ENCODE measurements at places on chromosomes 1 and 21.

DNA sequence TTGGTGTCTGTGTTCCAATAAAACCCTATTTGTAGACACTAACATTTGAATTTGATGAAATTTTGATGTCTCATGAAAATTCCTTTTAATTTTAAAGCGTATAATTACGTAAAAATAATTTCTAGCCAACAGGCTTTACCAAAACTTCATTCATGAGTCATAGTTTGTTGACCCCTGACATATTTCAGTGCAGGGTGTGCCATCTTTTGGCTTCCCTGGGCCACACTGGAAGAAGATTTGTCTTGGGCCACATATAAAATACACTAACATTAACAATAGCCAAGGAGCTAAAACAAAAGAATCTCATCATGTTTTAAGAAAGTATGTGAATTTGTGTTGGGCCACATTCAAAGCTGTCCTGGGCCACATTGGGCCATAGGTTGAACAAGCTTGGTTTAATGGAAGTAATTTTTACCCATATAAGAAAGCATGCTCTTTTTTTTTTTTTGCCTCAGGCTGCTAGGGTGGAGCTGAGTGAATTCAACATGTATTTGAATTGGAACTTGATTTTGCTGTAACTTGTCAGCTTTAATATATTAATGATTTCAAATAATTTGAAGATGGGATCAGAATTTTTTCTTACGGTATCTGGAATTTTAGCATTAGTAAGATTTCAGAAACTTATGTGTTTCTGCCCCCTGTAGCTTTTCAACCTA, 267.7 kb upstream of the RGS18 start:
- no peak for DNase-seq

DNA sequence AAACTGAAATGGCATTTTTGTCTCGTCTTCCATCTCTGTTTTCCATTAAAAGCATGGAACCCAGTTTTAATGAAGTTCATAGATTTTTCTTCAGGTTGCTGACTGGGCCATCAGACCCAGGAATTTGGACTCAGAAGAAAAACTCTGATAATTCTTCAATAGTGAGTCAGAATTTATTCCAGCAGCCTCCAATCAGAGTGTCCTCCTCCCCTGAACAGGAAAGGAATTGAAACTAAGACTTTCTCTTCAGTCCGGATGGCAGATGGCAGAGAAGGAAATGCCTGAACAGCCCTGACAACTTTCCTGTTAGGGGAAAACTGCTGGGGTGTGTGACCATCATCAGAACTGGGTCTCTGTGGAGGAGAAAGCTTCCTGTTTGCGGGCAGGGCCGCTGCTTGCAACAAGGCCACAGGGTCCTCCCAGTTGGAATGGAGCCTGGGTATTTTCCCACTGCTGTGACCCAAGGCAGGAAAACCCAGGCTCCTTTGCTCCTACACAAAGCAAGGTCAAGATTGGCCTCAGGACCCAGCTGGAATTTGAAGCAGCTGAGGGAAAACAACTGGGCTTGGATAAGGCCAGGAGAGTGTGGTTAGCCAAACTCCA, 20.7 kb downstream of the CD34 start:
- DNase-seq = no peak

- DNase-seq = no peak
These were observed 60.2 kb downstream of the DMRTB1 start for GRCh38 chr1:53519421-53519820.

DNA sequence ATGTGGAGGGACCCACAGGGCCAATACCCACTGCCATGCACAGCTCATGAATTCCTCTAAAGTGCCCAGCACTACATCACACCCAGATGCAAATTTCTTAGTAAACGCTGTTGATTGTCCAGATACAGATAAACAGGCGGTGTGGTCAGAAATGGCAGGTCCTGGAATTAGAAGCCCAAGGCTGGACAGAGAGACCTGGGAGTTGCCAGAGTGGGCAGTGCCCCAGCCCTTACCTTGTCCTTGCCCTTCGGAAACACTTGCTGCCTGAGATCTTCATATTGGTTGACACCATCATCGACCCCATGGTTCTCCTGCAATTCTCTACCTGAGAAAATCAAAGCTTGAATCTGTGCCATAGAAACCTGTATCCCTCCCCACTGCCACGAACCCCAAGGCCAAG, 149.3 kb upstream of the ETV3 start:
- no peak for DNase-seq

GRCh38 chr1:6685381-6685780, 16.2 kb downstream of the DNAJC11 start:
- no peak for DNase-seq

DNA sequence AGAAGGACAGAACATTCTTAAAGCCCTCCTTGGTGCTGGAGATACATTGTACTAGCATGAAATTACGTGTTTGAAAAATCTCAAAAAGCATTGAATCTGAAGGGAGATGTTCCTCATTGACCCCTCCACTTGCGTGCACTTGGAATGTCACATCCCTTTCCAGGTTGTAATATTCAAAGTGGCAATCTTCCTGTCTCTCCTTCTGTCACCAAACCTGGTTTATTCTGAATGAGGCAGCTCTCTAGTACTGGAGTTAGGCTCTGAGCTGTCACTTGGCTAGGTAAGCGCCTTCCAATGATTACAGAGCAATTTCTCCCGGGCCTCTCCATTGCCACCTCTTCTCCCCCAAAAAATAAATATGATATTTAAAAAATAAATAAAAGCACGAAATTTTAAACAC, 855 bp downstream of the DSCAM start:
- no peak for DNase-seq

GRCh38 chr1:197234581-197234980, 33.5 kb upstream of the CRB1 start:
- DNase-seq = no peak

DNA sequence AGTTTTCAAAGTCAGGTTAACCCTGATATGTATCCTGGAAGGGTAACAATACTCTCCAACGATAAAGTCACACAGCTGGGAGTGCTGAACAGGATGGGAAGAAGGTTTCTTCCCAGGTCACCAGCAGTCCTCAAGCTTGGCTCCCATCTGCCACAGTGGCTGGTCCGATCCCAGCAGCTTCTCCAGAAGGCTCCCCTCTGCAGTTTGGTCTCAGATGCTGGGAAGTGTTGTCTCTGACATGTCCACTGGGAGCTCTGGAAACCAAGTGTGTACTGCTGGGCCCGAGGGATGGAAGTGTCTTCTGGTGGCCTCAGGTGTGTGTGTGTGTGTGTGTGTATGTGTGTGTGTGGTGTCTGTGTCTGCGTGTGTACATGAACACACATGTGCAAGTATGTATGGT, 16.4 kb upstream of the GNL2 start:
- no peak for DNase-seq

DNA sequence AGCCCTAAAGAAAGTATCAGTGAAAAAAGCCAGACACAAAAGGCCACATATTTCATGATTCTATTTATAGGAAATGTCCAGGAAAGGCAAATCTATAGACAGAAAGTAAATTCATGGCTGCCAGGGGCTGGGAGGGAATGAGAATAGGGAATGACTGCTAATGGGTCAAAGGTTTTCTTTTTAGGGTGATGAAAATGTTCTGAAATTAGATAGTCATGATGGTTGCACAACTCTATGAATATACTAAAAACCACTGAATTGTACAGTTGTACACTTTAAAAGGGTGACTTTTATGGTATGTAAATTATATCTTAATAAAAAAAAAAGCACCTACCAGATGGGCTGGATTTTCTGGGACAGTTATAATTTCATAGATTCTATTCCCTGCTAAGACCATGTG, 114.8 kb downstream of the CNIH3 start:
- DNase-seq = no peak

GRCh38 chr1:11180342-11180744, 8.8 kb upstream of the ANGPTL7 start:
- peak; percentile 58 for DNase-seq

DNA sequence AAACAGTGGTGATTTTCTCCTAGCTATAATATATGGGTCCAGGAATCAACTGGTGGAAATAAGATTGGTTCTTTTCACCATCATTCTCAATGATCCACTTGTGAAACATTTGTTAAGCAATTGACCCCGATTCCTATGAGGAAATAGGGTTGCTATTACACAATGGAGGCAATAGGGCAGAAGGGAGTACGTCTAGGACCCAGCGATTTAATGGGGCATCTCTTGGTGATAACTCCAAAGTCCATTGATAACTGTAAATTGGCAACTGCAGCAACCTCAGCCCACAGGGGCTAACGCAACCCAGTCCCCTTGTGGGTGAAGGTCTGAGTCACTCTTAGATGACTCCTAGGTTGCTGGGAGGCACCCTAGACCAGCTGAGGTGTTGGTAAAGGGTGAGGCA, 62.5 kb upstream of the BARHL2 start:
- DNase-seq = no peak

DNA sequence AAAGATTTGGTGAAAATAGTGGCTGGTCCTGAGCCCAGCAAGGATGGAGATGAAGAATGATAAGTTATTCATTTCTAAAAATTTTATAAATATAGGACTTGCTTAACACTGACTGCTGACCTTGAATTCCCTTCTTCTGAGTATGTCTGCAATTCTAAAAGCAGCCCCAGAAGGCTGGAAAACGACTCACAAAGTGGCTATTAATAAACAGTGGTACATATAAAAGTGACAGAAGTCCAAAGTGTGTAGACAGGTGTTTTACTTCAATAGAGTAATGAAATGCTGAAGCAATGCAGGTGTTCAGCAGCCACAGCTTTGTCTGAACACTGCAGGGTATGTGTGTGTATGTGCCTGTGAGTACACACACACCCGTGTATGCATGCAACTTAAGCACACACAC, 219.0 kb upstream of the NRIP1 start:
- DNase-seq = no peak

GRCh38 chr1:172682812-172683211, 23.9 kb downstream of the FASLG start:
- no peak for DNase-seq

DNA sequence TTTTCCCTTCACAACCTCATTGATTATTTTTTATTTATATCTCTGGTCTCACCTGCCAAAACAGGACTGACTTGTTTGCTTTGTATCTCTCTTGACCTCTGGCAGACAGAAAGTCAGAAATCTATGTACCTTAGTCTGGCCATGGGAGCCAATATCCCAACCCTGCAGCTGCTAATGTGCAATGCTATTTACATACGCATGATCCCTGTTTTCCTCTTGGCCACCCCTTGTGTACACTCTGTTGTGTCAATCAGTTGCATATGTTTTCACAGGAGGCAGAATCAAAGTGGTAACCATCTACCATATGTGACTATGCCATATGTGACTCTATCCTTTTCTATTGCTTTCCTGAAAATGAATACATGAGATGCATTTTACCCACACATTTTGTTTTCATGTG, 688.8 kb downstream of the PLA2G4A start:
- DNase-seq = peak; percentile 53

- no peak for DNase-seq
These were observed 522.9 kb downstream of the KIF26B start for GRCh38 chr1:245677461-245678240.

- DNase-seq = no peak
These were observed 14.0 kb upstream of the TBX15 start for GRCh38 chr1:119002028-119002686.

- peak; percentile 17 for DNase-seq
These were observed 2.8 kb upstream of the CD1D start for GRCh38 chr1:158177700-158178450.

GRCh38 chr1:16998589-16998988, 13.1 kb downstream of the ATP13A2 start:
- DNase-seq = no peak

- DNase-seq = peak; percentile 98
These were observed 96.6 kb downstream of the FGGY start for GRCh38 chr1:59393211-59394180.

GRCh38 chr1:200776949-200777348, 38.3 kb downstream of the CAMSAP2 start:
- DNase-seq = no peak

DNA sequence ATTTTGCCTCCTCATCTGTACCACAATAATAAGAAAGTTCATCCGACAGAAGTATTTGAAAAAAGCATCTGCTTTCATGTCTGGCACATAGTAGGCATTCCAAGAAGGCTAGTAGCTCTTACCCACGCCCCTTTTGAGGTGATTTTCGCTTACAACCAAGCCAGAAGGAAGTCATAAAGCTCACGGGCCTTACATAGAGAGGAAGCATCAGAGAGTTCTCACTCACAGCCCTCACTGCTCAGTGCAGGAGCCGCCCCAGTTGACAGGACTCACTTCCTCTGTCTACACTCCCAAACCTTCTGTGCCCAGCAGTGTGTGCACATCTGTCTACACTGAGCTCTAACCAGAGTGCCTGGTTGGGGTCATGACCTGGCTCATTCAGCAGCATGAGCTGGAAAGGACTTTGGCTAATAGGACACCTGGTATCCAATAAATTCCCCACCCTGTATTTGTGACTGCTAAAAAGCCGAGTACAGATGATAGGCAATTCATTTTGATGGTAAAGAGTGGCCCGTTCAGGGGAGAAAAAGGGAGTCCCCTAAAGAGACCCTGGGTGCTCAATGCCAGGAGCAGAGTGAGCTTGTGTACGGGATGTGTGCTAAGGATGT, 36.8 kb upstream of the DUSP10 start:
- no peak for DNase-seq

DNA sequence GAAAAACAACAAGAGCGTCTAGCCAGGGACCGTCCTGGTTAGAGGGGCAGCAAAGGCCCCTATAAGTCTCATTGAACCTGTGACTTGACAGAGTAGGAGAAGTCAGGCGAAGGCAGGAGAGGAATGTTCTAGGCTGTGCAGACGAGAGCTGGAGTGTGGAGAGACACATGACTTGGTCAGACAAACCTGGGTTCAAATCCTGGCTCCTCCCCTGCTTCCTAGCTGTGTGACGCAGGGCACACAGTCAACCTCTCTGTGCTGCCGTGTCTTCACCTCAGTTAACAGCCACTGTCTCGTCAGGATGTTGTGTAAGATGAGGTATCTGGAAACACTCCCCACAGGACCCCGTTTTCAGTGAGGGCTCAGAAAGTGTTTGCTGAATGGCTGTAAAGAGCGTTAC, 15.6 kb downstream of the SLC66A1 start:
- DNase-seq = no peak

DNA sequence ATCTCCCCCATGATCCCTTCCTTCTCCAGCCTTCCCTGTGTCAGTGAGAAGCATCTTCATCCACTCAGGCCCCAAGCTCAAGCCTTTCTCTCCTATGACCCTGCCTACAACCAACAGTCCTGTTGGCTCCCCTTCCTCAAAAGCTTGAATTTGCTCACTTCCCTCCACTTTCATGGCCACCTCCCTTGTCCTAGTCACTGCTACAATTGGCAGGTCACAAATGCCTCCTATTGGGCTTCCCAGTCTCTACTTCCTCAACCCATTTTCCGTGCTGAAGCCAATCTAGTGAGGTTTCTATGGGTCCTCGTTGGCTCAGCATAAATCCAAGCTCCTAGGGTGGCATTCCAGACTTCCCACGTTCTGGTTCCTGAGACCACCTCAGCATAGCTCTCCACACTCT, 40.2 kb upstream of the SLC6A9 start:
- no peak for DNase-seq

- no peak for DNase-seq
These were observed 128.8 kb downstream of the PDE4B start for GRCh38 chr1:65921446-65921845.

DNA sequence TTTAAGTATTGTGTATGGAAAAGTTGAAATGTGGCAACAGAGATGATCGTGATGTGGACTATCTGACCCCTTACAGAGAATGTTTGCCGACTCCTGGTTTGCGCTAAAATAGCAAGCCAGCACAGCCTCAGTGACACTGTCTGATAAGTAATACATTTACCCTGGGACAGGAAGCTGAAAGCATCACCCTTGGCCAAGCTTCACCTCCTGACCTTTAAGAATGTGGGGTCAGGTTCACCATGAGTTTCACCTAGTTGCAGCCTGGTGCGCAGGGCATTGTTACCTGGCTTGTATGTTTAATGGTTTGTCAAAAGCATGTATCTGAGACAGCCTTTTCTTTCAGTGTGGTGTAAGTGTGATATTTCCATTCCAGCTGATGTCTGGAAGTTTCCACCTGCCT, 29.2 kb downstream of the TRAF5 start:
- no peak for DNase-seq

- no peak for DNase-seq
These were observed 18.7 kb downstream of the AK4 start for GRCh38 chr1:65166572-65167305.
